RKO (cell line): ENCODE measurements at places on chromosomes 5 and 9.

DNA sequence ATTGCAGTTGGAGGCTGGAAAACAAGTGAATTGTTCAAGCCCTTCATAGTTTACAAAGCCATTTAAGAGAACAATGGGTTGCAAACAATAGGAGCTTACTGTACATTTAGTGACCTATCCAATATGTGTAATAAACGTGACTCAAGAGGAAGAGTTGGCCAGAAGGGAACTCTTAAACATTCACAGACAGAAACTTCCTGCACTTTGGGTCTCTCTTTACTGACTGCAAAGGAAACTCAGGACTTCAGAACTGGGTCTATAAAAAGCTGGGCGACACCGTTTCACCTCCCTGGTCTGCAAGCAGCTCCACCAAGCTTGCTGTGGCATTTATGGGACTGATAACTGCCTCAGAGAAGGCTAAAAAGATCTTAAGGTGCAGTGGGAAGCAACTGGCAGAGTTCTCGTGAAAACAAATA lies 48.7 kb upstream of the SPATA31D4 start:
- no peak for DNase-seq

GRCh38 chr9:71801826-71802225 lies 33.5 kb upstream of the CEMIP2 start:
- no peak for DNase-seq

- no peak for DNase-seq
Measured at GRCh38 chr5:158511454-158511853, 588.3 kb downstream of the EBF1 start.

DNA sequence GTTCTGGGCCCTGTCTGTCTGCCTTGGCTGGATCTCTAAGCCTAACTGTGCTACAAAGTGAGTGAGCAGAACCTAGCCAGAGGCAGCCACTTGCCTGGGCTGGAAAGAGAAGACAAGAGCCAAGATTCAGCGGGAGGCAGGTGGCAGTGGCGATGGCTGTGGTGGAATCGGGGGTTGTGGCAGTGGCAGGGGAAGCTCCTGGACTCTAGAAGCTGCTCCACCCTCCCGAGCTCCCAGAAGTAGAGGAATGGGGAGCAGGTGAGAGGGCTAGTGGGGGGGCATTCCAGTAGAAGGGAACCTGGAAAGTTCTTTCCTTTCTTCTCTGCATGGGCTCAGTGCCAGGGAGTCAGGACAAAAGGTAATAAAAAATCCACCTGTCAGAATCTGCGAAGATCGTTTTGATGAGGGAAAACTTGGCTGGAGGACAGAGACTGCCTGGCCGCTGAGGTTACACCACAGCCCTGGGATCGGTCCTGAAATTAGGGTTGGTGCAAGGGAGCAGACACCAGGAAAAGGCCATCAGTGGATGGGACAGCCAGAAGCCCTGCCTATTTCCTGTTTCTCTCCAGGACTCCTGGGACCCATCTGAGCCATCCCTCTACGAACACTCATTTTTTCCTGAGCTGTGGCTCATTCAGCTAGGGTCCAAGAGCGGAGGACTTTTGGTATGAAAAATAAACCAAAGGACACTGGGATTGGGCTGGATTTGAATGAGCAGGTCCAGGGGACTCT lies 1.6 kb downstream of the CRAT start:
- no peak for DNase-seq
